ENCODE measurements at places on chromosomes 6 and 20.
A peak's percentile ranks its signal among the peaks of the same experiment; 100 is the strongest.

- no peak for DNase-seq
Observed at GRCh38 chr20:6566821-6567220, 200.7 kb upstream of the BMP2 start.

- DNase-seq, result no peak
Observed at GRCh38 chr6:79377047-79377446, 142.6 kb upstream of the HMGN3 start.

GRCh38 chr20:60754856-60755255 lies 497.2 kb upstream of the CDH4 start:
- no peak for DNase-seq

GRCh38 chr6:78942446-78942845 lies 75.1 kb downstream of the IRAK1BP1 start:
- no peak for DNase-seq

GRCh38 chr6:168308390-168309144 lies 11.0 kb downstream of the DACT2 start:
- DNase-seq, result no peak

GRCh38 chr6:135162678-135163439 lies 18.2 kb upstream of the MYB start:
- DNase-seq, result peak; percentile 57
